Activated CD4-positive, alpha-beta memory T cell treated with anti-CD3 and anti-CD28 coated beads, Interleukin-2, amount 10 ng/mL, durations not matched to agents 7 days and 5 days (primary cell): ENCODE measurements at places on chromosomes 1 and 21. TPM values are rescaled to one million over a fixed set of nuclear protein-coding genes. Genes with fewer than 3 reads are reported as not detected.

COL11A1 gene
- not detected for total RNA-seq

GNB1 gene
- total RNA-seq: 428 TPM

CLCNKA gene
- total RNA-seq: 0.20 TPM

LELP1 gene
- total RNA-seq: not detected

DNA sequence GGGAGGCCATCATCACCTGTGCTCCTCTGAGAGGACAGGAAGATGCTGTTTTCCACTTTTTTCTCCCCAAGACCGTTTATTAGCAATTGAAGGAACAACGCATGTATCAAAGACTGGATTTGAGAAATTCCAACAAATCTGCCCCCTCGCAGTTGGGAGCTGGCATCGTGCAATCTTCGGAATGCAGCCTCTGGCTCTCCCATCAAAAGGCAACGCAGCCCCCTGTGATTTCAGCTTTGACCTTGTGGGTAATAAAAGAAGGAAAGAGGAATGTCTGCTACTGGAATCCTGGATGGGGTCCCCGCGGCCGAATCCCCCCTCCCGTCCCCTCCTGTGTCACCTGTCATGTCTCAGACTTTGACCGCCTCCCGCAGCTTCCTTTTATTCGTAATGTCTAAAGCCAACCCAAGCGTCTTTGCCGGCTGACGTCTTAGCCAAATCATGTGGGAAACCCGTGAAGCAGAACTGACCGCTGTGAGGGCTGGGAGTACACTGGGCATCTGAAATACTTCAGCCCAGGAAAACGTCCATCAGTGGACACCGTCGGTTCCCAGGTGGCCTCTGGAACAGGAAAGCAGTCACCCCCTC lies 101.5 kb downstream of the WDR4 start:
- no peak overlapping the region for H3K4me3 ChIP-seq
- peaks cover 28% of the 10 kb centered on the region for H3K27me3 ChIP-seq
- peaks cover 22% of the 10 kb centered on the region for H3K4me1 ChIP-seq
- no peak for DNase-seq
- H3K27ac ChIP-seq: no peak overlapping the region

DNA sequence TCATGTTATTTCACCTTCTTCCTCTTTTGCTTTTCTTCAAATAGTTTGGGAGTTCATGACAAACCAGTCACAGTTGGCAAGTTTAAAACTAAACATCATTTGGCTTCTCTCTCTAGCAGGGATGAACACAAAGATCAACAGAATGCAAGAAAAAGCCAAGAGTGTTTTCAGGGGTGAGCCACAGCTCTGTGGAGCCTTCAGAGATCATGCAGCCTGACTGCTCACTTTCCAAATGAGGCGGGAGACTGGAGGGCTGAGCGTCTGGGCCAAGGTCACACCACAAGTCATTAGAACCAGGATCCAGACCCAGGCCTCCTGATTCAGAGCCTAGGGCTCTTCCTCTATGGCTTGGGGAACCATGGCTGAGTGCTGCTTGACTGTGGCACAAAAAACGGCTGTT lies 2.7 kb downstream of the DPT start:
- H3K27ac ChIP-seq: no peak overlapping the region
- H3K4me1 ChIP-seq: no peaks in the 10 kb centered on the region
- H3K36me3 ChIP-seq: no peaks in the 10 kb centered on the region
- H3K27me3 ChIP-seq: peaks cover 11% of the 10 kb centered on the region
- no peak overlapping the region for H3K4me3 ChIP-seq

DNA sequence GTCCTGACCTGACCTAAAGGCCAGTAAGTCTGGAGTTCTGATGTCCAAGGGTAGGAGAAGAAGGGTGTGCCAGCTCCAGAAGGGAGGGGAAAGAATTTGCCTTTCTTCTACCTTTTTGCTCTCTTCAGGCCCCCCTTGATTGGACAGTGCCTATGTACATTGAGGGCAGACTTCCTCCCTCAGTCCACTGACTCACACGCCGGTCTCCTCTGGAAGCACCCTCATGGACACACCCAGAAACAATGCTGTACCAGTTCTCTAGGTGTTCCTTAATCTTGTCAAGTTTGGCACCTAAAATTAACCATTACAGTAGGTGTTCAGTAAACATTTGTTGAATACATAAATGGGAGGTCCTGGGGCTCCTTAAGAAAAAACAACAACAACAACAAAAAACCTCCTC lies 51.0 kb upstream of the POU2F1 start:
- H3K27ac ChIP-seq: no peak overlapping the region
- DNase-seq: no peak
- peaks cover 30% of the 10 kb centered on the region for H3K27me3 ChIP-seq
- no peaks in the 10 kb centered on the region for H3K4me1 ChIP-seq
- no peak overlapping the region for H3K4me3 ChIP-seq
- H3K36me3 ChIP-seq: no peaks in the 10 kb centered on the region

DNA sequence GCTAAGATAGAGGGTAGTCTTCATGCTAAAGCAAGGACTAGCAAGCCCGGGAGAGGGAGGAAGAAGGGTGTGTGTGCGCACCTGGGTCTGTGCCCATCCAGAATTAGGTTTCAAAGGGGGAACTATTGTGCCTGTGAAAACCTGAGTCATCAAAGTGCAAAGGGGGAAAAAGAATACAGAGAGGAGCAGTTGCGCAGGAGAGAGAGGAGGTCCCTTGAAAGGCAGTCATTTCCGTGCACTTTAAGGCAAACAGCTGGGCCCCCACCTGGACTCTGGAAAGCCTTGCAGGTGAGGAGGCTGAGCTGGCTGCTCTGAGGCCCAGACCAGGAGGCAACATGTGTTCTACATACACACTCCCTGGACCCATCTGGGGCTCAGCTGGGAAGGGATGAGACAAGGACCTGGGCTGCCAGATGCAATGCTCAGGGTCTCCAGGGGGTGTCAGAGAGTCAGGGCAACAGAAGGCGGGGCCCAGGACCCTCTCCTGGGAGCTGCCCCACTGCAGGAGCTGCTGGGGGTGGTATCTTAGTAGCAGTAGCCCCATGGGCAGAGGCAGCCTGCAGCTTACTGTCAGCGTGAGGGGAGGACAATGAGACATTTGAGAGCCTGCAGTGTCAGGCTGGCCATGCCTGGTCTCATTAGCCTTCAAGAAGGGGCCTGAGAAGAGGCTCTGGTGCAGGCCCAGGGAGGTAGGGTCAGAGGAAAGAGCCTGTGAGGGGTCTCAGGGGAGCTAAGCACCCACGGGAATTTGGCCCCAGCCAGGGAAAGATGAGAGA lies 14.3 kb downstream of the PROK1 start:
- H3K27me3 ChIP-seq: peaks cover 4% of the 10 kb centered on the region
- no peaks in the 10 kb centered on the region for H3K36me3 ChIP-seq
- no peak overlapping the region for H3K4me3 ChIP-seq
- H3K27ac ChIP-seq: no peak overlapping the region
- H3K4me1 ChIP-seq: no peaks in the 10 kb centered on the region
- no peak for DNase-seq

DNA sequence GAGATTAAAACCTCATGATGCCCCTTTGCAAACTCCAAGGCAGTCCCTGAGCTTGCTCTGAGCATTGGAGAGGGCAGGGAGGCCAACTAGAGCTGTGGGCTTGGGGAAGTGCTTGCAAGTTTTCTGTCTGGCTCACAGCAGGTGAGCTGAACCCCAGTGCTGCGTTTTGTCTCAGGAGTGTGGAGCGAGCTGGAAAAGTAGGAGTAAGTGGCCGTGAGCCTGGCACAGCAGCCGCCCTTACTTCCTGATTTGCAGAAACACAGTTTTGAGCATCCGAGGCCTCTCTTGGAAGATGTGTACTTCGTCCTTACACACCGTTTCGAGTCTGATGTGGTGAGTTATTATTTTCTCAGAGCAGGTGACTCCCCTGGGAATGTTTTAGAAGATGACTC lies 221.2 kb upstream of the C1orf174 start:
- H3K4me3 ChIP-seq: no peak overlapping the region
- no peak for DNase-seq
- no peaks in the 10 kb centered on the region for H3K27me3 ChIP-seq
- H3K27ac ChIP-seq: no peak overlapping the region
- H3K36me3 ChIP-seq: no peaks in the 10 kb centered on the region

DNA sequence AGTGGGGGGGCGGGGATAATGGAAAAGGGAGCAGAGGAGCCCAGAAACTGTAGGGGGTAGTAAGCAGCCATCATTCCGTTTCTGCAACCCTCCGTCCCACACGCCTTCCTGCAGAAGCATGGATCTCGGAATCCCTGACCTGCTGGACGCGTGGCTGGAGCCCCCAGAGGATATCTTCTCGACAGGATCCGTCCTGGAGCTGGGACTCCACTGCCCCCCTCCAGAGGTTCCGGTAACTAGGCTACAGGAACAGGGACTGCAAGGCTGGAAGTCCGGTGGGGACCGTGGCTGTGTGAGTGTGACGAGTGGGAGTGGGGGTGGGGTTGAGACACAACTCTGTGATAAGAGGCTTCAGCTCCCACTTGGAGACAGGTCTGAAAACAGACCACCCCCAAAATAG lies 706 bp downstream of the CREB3L4 start:
- H3K4me3 ChIP-seq: peak overlapping the region; percentile 80
- H3K27ac ChIP-seq: no peak overlapping the region
- peaks cover 24% of the 10 kb centered on the region for H3K36me3 ChIP-seq
- peaks cover 68% of the 10 kb centered on the region for H3K4me1 ChIP-seq
- no peak for DNase-seq
- H3K27me3 ChIP-seq: no peaks in the 10 kb centered on the region

- H3K27ac ChIP-seq: no peak within 1 kb of the TSS
- H3K4me3 ChIP-seq: no peak within 1 kb of the TSS
- H3K36me3 ChIP-seq: no peaks in the 10 kb centered on the region
Observed at GRCh38 chr1:154191990-154192461, at the start of gene TPM3. TPM3 (minus strand) TSS chr1:154192100; CDS start chr1:154192018, 82 bp downstream.

DNA sequence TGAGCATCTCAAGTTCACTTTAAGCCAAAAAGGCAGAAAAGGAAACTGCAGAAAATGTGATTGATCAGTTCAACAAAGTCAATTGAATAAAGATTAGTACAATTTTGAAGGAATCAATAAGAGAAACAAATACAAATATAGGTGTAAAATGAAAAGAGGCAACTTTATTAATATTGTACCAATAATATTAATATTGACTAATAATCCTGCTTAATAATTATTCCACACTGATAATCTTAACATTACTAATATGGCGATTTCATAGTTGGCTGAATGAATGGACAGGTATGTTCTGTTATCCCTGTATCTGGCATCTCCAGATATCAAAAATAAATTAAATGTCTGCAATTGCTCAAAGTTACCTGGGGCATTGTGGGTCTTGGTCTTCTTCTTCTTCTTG lies 61.8 kb downstream of the PRKAB2 start:
- no peak for DNase-seq
- no peak overlapping the region for H3K4me3 ChIP-seq
